ENCODE measurements at places on chromosomes 5 and 9.

- DNase-seq: no peak
Observed at GRCh38 chr5:31453522-31453921, 78.4 kb downstream of the DROSHA start.

DNA sequence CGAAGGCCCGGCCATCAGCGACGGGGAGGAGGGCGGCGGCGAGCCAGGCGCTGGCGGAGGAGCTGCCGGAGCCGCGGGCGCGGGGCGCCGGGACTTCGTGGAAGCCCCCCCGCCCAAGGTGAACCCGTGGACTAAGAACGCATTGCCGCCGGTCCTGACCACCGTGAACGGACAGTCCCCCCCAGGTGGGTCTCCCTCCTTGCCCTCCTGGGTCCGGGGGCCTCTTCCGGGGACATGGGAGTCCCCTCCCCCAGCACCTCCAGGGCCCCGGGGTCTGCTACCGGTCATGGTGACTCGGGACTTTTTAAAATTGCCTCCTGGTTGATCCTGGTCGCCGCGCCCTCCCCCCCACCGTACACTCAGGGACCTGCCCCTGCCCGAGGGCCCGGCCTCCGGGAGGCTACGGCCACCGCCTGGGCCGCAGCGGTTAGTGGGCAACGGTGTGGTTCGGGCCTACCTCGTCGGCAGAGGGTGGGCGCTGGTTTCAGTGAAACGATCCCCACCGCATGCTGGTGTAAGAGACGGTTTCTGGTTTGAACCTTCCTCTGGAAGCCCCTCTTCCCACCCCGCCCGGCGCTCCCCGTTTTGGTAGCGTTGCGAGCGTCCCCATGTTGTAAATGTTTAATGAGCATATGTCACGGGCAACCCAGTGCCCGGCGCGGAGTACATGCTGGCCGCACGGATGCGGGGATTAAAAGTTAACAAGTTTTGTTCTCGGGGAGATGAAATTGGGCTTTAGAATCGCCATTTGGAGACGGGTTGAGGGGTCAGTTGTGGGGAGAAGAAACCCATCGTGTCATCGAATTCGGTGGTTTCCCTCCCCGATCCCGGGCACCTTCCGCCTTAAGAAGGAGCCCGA, 1.1 kb downstream of the LARP1 start:
- DNase-seq: no peak

DNA sequence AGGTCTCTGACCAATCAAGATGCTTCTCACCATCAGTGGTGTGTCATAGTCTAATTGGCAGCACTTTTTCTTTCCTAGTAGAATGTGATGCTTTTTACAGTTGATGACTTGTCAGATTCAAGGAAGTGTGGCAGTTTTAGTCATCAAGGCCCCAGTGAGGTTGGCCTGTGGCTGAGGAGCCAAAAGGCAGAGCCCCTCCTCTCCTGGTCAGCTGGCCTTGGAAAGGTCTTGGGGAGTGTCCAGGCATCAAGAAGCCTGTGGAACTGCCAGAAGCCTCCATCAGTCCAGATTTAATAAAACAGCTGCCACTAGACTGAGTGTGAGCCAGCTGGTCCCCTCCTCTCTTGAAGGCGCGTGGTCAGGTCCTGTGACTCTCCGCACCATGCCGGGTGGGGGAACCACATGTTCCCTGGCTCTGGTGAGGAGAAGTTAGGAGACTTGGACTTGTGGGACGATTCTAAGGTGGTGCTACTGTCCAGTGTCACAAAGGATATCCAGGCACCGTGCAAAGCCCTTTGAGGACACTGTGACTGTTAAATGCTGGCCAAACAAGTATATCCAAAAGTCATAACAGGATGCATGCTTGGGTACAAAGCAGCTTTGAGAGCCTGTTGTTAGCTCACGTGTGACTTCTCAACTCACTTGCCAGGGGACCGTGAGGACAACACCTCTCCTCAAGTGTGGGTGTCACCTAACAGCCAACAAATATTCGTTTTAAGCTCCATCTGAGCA, 6.1 kb upstream of the ANGPTL2 start:
- DNase-seq: no peak

- DNase-seq: no peak
Observed at GRCh38 chr9:107213561-107214028, 69.5 kb upstream of the RAD23B start.

GRCh38 chr9:113416149-113416721, 5.7 kb downstream of the C9orf43 start:
- DNase-seq: no peak

GRCh38 chr5:125367702-125368101, 621.3 kb upstream of the ZNF608 start:
- DNase-seq: no peak

DNA sequence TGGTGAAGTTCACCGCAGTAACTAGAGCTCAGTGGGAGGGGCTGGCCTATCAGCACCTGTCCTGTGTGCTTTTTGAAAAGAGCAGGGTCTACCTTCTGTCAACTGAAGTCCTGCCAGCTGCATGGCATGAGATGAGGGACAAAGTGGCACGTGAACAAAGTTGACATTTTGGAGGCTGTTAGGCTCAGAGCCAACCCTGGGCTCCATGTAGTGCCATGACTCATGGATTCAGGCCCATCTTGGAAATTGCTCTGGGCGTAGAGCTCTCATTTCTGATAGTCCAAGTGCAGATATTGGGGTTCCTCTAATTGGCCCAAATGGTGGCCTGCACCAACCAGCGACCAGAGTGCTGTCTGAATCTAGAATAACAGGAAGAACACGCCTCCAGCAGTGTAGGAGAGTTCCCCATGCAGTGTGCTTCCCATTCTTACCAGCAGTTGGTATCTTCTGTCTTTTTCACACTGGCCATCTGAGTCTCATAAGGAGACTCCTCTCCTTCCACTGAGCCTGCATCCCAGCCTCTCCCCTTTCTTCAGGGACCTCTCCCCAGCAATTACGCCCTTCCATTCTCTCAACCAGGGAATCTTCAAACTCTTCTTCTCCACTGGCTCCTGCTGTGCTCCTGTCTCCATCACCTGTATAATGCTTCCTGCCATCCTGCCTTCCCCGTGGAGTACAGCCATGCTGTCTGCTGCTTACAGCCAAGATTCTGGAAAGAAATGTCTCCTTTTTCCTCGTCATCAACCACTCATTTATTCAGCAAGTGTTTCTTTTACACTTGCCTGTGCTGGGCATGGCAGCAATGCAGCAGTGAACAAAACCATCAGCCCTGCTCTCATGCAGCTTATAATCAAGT, 30.4 kb downstream of the IRF1 start:
- no peak for DNase-seq

GRCh38 chr5:160118349-160119141, 705 bp downstream of the PWWP2A start:
- no peak for DNase-seq

- no peak for DNase-seq
Observed at GRCh38 chr9:22240619-22241018, 206.0 kb upstream of the DMRTA1 start.

- no peak for DNase-seq
Observed at GRCh38 chr9:72044095-72044494, 16.3 kb downstream of the C9orf57 start.

DNA sequence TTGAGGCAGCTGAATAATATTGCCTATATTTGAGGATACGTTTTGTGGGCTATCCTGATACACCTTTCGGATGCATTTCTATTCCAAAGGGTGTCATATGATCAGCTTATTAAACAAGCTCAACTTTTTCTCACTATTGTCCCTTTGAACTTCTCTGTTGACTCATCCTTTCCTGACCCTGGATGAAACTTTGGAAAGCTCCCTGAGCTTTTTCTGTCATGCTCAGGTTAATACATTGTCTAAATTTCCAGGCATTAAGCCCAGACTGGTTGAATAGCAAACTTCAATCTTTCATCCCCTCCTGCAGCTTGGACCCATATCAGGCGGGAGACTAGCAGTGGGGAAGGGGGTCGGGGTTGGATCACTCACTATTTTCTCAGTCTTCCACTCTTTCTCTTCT, 104.9 kb upstream of the PTPN3 start:
- no peak for DNase-seq

DNA sequence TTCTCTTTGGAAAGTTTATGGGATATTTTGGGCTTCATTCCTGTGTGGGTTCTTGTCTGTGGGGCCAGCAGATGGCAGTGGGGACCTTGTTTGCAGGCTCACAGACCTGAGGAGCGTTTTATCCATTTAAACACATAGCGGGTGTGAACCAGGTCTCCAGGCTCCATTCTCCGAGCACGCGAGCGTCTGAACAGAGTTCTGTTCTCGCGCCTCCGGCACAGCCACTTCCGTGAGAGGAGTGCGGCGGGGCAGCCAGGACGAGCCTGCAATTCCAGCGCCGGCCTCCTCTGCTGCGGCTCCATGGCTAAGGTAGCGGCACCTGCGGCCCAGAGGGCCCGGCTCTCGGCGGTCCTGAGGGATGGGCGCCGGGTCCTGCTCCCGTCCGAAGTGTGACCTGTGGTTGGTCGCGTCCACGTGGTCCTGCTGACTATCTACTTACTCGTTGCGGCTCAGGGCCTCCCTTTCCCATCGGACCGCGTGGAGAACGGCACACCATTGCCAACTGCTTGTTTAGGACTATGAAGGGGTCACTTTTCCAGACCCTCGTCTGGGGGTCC, 7.3 kb downstream of the NRARP start:
- no peak for DNase-seq

GRCh38 chr5:122297587-122298298, 14.3 kb upstream of the SNCAIP start:
- DNase-seq: no peak

GRCh38 chr5:72507231-72507906, at the start of gene ZNF366:
TSS of gene ZNF366 (minus strand) at chr5:72507410. CDS start at chr5:72461496, 45,914 bp downstream.
- DNase-seq: no peak

DNA sequence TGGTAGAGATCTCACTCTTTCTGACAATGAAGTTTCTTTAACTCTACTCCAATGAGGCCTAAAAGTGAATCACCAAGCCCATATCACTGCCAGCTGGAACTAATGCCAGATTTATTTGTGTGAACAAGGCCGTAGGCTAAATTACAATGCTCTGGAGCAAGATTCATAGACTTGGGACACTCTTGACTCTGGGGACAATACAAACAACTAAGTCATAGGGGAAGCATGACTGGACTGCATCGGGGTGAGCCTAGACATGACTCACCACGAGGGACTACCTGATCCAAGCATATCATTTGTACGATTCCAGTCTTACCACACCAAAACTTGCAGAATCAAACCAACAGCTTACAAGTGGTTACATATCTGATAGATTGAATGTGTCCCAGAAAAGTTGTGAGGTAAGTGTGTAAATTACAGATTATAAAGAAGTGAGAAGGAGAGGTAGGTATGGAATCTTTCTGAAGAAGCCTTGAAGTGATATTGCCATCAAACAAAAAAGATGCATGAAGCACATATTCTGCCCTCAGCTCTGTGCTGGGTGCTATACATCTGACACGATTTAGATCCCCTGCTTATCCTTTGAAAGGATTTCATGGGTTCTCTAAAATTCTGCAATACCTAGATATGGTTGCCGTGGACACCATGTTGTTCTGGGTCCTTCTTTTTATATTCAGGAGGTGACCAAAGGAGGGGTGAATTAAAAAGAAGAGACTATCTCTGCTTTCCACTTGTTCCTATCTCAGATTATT, 199.3 kb upstream of the PDE4D start:
- no peak for DNase-seq

GRCh38 chr5:179868541-179868940, 9.9 kb upstream of the MRNIP start:
- no peak for DNase-seq
